ENCODE measurements at places on chromosomes 2 and 18.

GRCh38 chr18:68417166-68417799, 297.6 kb downstream of the TMX3 start:
- DNase-seq = no peak

DNA sequence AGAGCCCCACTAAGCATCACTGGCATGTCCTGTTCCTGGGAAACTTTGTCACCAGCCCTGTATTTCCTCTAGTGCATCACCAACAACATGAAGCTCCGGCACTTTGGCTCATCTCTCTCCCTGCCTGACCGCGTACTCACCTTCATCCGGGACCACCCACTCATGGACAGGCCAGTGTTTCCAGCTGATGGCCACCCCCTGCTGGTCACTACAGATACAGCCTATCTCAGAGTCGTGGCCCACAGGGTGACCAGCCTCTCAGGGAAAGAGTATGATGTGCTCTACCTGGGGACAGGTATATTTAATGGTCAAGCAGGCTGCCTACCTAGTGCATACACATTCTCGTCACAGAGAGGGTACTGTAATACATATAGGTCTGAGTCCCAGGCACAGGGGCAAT, 21.0 kb downstream of the SEMA4F start:
- no peak for DNase-seq

DNA sequence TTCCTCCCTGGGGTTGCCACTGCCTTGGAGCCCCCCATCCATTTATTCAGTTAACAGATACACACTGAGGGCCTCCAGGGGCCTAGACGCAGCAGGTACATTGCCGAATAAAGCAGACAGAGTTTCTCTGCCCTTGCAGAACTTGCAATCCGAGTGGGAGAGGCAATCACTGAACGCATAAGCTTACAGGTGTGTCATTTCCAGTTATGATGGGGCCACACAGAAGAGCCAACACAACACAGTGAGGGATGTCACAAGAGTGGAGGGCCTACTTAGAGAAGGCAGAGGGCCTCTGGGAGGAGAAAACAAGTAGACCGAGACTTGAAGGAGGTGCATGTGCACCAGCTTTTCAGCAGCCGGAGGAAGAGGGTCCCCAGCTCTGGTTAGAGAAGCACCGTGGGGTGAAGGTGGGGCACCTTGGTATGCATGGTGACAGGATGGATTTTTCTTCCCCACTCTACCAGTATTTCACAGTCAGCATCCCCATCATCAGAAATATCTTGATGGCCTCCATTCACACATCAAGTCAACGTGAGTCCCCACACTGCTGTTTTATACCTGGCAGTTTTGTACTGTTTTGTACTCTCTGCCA, 150.9 kb downstream of the SMAD7 start:
- no peak for DNase-seq

DNA sequence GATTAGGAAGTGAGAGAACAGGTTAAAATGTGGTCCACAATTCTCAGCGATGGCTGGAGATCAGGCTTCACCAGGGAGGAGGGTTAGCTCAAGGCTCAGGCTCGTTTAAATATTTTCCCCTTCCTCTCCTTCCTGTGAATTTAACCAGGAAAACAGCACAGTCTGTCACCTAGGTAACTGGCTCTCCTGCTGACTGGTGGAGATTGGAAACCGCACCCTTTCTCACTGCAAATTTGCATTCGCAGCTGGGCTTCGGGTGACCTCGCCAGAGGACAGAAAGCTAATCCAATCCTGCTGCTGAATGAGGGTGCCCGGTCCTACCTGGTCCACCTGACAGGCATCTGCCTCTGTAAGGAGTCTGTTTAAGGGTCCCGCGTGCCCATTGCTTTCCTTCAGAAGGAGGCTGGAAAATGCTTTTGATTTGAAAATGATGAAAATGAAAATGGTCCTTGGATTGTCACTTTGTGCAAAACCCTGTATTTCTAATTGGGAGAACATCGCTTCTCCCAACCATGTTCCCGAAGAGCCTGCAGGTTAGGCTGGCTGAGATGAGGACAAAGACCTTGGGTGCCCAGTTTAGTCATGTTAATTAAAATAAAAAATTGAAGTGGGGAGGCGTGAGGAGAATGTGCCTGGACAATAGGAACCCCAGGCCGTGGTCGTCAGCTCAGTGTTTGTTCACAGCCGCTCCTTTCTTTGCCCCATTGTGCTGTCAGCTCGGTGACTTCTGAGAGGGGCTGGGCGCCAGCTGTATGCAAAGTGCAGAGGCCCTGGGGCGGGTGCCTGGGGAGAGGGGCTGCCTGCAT, 43.4 kb upstream of the MTCL1 start:
- no peak for DNase-seq

- no peak for DNase-seq
Measured at GRCh38 chr18:44830581-44830980, 149.9 kb downstream of the SETBP1 start.

DNA sequence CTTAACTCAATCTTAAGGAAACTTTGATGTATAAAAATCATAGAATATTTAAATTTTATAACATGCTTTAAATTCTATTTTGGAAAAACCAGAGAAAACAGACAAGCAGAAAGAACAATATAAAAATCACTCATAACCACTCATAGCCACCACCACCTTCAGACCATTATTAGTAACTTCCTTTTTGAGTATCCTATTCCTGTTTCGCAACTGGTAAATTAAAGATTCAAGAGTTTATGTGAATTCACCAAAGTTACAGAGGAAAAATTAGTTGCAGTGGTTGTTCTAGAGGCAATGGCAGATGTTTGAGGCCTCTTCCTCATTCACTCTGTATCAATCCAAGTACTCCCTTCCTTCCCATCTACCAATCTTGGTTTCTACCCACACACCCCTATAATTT, 49.3 kb upstream of the PROKR1 start:
- no peak for DNase-seq

GRCh38 chr2:74461187-74462053, 3.2 kb downstream of the WBP1 start:
- DNase-seq = no peak

- no peak for DNase-seq
Measured at GRCh38 chr18:12233378-12233777, 20.8 kb upstream of the CIDEA start.
